ENCODE measurements at places on chromosomes 3 and 15. TPM values are rescaled to one million over a fixed set of nuclear protein-coding genes. Genes with fewer than 3 reads are reported as not detected.

C15orf40 gene
- 23.7 TPM for polyA plus RNA-seq

BTLA gene
- not detected for polyA plus RNA-seq

TWF2 gene
- polyA plus RNA-seq: 26.9 TPM

LMAN1L gene
- polyA plus RNA-seq: not detected

POPDC2 gene
- polyA plus RNA-seq: 45.5 TPM

GRCh38 chr3:197021231-197021630, 8.4 kb downstream of the MELTF start:
- no peak for DNase-seq

- DNase-seq: no peak
Measured at GRCh38 chr15:66161108-66161507, 92.4 kb downstream of the MEGF11 start.

- DNase-seq: no peak
Measured at GRCh38 chr15:60362321-60363086, 35.3 kb downstream of the ANXA2 start.

- DNase-seq: no peak
Measured at GRCh38 chr3:29949131-29949530, 657.3 kb upstream of the TGFBR2 start.

GRCh38 chr3:69406163-69406562, 20.3 kb upstream of the FRMD4B start:
- no peak for DNase-seq

- DNase-seq: no peak
Measured at GRCh38 chr3:17032407-17033034, 147.8 kb downstream of the PLCL2 start.

Data from muscle of arm (tissue), 14 donors.